ENCODE measurements at places on chromosomes 3 and 15. TPM values are rescaled to one million over a fixed set of nuclear protein-coding genes. Genes with fewer than 3 reads are reported as not detected.
A peak's percentile ranks its signal among the peaks of the same experiment; 100 is the strongest.

The OR5K2 gene
- not detected for total RNA-seq

DNA sequence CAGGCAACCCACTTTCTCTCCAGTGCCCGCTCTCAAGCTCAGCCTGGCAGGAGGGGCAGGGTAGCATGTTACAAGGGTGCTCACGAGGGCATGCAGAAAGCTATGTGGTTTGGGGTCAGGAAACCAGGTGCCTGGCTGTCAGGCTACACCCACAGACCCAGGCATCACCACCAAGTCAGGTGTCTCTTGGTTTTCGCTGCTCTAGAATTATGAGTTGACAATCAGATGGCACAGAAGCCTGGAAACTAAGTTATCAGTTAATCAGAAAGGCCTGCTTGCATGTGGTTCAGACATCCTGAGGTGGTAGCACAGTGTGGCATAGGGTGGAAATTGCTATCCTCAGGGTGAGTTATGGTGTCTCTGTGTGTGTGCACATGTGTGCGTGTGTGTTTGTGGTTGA lies 16.2 kb upstream of the CCR9 start:
- no peak for DNase-seq

DNA sequence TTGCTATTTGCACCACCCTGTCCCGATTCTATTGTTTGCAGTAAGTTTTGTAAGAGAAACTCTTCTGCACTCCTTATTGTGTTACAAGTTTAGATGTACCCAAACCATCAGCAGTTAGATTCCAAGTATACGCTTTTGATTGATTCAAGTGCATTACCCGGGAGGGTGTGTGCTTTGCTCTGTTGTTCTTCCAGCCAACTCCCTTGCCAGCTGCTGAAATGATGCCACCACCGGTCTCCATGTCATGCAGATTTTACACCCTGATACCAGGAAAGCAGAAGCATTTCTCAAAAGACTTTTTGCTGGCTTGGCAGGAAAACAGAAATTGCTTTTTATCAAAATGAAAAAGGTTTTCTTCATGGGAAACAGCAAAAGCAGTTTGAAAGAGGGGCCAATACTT lies 1006.6 kb upstream of the CFAP20DC start:
- DNase-seq: no peak

- DNase-seq: peak; percentile 98
Observed at GRCh38 chr3:49021813-49022687, at the start of gene NDUFAF3. TSS of gene NDUFAF3 (plus strand) at chr3:49022121. CDS start at chr3:49022145, 24 bp downstream.

DNA sequence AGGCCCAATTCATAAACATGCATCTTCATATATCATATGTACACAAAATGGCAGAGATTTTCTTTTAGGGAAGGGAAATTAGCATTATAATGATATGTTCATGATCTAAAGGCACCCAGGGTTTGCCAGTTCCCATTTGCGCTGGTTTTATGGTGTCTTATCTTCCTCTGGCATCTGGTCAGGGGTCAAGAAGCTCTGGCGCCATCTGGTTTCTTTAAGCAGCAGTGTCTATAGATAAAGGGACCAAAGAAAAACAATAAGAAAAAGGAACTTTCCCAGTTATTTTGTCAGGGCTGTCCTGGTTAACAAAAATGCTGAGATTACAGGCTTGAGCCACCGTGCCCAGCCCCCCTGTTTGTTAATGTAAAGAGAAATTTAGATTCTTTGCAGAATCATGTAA lies 3.3 kb upstream of the DCP1A start:
- DNase-seq: no peak

Data from type B pancreatic cell (in vitro differentiated cells).